Activated CD4-positive, alpha-beta T cell treated with anti-CD3 and anti-CD28 coated beads, Interleukin-2, amount 50 U/mL, for 24 hours (primary cell): ENCODE measurements at places on chromosomes 11 and 22.

DNA sequence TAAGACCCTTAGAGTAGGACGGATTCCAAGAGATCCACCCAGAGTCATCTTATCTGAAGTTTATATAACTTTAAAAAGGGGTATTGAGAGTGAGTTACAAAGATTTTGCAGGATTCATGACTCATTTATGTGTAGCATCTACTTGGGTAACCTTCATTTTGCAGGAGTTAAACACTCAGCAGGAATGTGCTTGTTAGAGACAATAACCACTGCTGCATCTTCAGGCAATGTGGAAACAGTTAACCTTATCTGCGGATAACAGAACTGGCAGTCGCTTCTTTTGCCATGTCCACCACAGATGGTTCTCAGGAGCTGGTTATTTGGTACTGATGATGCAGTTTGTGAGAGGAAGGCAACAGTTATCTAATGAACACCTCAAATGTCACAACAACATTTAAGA is 417.9 kb upstream of the DDI1 start:
- DNase-seq: no peak

- DNase-seq: no peak
Observed at GRCh38 chr11:61280883-61281580, 14.1 kb downstream of the VWCE start.

DNA sequence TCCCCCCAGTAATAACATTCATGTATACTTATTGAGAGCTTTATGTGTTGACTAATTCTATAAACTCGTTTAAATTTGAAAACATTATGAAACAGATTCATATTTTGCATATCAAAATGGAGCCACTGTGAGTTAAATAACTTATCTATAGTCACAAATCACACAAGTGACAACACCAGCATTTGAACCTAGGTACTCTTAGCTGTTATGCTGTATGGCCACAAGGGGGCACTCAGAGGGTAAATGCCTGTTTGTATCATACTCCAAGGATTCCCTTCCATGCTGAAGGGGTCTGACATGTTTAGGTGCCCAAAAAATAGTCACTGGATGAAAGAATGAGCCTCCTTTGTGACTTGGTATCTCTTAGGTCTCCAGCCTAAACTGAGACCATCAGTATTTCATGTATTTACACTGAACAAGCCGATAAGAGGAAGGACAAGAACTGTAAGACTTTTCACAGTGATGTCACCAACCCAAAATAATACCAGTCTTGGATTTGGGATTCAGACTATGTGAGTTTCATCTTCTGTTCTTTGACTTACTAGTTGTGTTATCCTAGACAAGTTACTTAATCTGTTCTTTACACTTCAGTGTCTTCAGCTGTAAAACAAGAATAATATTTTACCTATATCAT is 12.2 kb upstream of the OR52D1 start:
- DNase-seq: peak; percentile 20

DNA sequence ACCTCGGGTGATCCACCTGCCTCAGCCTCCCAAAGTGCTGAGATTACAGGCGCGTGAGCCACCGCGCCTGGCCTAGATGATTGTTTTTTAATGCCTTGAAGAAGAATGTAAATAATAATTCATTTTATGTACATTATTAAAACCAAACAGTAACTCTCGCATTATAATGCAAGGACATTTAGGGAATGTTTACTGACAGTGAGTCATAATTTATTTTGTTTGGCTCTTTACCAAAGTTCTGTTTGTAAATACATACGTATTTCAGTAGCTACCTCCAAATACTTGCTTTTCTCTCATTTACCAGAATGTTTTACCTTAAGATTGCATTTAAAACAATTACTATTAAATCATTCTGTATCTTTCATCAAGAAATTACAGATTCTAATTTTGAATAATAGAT is 3.0 kb downstream of the RAB39A start:
- no peak for DNase-seq

DNA sequence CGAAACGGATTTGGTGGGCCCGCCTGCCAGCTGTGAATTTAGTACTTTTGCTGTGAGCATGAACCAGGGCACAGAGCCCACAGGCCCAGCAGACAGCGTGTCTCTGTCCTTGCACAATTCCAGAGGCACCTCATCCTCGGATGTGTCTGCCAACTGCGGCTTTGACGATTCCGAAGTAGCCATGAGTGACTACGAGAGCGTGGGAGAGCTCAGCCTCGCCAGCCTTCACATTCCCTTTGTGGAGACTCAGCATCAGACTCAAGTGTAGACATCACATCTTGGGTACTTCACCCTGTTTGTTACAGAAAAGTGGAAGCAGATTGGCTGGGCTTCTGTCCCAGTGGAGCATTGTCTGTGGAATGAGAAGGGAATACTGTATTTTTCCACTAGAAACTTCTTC is 78.6 kb upstream of the MTNR1B start:
- DNase-seq: no peak

- DNase-seq: no peak
Observed at GRCh38 chr11:130513132-130513531, 64.7 kb downstream of the ADAMTS15 start.

GRCh38 chr11:37509506-37509905 is 911.5 kb upstream of the RAG2 start:
- no peak for DNase-seq
